ENCODE measurements at places on chromosomes 16 and 17.
A peak's percentile ranks its signal among the peaks of the same experiment; 100 is the strongest.

DNA sequence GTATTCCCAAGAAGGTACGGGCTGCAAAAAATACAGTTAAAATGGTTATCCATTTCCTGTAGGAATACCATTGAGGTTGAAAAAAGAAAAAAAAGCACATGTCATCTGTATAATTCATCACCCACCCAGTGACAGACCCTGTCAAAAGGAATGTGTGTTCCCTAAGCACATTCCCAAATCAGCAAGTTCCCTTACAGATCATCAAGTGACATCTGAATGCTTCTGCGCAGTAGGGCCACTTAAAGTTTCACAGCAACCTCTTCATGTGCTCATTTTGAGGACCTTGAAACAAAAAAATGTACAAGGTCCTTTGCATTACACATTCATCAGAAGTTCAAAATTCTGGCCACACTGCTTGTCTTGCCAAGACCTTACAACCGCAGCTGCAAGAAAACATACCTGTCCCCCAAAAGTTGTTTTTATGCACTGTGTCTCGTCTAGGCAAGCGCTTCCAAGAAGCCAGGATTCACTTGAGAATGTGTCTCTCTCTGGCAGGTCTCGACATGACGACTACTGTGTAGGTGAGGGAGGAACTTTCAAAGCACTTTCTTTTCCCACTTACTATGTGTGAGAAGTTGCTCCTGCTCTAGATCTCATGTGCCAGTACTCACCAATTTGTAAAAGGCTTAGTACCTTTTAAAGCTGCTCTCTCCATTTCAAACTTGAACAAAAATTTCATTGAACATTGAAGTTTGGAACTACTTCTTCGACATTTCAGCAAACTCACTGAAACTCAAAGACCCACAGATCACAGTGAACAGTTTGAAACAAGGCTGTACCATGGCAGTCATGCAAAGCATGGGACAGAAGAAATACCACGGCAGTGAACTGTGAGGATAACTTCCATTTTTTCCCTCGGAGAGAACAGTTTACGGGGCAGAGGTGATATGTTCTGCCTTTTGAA is 4.3 kb upstream of the POLG2 start:
- DNase-seq: no peak

- DNase-seq: no peak
These were observed 23.7 kb upstream of the GNG13 start for GRCh38 chr16:824194-824593.

DNA sequence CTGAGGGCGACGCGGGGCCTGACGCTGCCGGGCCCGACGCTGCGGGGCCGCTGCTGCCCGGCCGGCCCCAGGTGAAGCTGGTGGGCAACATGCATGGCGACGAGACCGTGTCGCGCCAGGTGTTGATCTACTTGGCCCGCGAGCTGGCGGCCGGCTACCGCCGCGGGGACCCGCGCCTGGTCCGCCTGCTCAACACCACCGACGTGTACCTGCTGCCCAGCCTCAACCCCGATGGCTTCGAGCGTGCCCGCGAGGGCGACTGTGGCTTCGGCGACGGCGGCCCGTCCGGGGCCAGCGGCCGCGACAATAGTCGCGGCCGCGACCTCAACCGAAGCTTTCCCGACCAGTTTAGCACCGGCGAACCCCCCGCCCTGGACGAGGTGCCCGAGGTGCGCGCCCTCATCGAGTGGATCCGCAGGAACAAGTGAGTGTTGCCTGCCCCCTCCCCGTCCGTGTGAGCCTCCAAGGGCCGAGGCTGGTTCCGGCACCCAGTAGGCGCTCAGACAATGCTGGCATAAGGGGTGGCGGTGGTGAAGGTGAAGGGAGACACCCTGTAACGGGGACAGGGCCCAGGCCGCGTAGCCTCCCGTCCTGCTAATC is 676 bp downstream of the CPD start:
- DNase-seq: no peak

DNA sequence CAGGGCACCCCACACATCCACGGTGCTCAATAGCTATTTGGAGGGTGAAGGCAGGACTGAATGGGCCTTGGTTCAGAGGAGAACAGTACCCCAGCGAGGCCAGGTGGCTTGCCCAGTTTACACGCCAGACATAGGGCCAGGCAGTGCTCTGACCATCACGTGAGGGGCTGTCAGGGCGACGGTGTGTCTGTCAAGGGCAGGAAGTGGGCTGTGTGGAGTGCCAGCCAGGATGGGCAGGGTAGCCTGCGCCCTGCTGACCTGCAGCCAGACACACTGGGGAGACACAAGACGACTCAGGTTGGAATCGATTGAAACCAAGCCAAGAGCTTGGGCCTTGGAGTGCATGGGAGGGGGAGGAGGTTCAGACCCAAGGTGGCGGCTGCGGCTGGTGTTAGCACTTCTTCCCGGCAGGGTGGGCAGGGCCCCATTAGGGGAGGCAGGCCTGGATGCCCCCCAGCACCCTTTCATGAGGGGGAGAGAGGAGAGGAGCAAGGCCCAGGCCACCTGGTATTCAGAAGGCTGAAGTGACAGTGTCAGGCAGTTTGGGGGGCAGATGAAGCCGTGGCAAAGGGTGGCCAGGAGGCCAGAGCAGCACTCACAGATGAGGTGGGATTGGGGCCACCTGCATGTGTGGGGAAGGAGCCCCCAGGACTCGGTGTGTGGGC is 68.2 kb downstream of the SREBF1 start:
- DNase-seq: peak; percentile 22

- no peak for DNase-seq
These were observed 9.2 kb downstream of the BFAR start for GRCh38 chr16:14641926-14642325.

- peak; percentile 85 for DNase-seq
These were observed 10.6 kb upstream of the TERF2 start for GRCh38 chr16:69396187-69397061.

- no peak for DNase-seq
These were observed 50.6 kb upstream of the TANGO6 start for GRCh38 chr16:68792465-68793324.

GRCh38 chr17:80113033-80113484 is 11.7 kb downstream of the GAA start:
- DNase-seq: no peak

DNA sequence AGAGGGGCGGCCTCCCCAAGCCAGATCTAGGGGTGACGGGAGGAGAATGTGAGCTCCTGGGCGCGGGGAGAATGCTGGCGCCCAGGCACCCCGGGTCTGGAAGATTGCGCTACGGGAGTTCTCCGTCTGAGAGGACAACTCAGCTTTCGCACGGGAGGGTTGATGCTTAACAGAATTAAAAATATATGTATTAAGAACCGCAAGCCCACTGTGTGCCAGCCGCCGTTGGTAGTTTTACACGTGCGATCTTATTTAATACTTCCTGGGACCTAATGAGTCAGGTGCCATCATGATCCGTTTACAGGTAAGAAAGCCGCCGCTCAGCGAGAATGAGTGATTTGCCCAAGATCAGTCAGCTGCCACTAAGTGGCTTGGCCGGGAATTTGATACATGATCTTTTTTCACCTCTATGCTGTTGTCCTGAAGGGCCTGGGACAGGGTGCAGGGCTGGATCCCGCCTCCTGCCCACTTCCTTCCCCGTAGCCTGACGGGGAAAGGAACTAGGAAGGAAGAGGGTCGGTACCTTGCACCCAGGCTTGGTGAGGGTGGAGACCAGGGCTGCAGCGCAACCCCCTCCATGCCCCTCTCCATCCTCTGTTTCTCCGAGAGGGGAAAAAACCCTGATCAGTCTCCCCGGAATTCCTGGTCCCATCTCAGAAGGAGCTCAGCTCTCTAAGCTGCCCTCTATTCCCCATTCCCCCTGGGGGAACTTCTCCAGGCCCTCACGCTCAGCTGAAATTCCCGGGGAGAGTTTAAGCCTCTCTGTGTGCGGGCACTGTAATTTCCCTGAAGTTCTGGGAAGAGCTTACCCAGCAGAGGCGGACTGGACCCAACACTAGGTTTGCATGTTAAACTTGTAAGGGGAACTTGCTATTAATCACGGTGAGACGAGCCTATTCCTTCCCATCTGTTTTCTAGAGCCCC is 983 bp downstream of the VAT1L start:
- peak; percentile 46 for DNase-seq
